Bladder microvascular endothelial cell (primary cell): ENCODE measurements at places on chromosomes 12 and 14. TPM values are rescaled to one million over a fixed set of nuclear protein-coding genes. Genes with fewer than 3 reads are reported as not detected.

The PRB2 gene
- not detected in 2 replicates for total RNA-seq

The TMPRSS12 gene
- total RNA-seq = not detected in 2 replicates

The CD27 gene
- not detected in 2 replicates for total RNA-seq

The DACT1 gene
- total RNA-seq = 0.13 and 0.32 TPM in 2 replicates

The SIX6 gene
- total RNA-seq = not detected in 2 replicates

The CBLN3 gene
- total RNA-seq = 1.5 and 3.0 TPM in 2 replicates

The PTGER2 gene
- under 0.01 and 0.06 TPM in 2 replicates for total RNA-seq

The ADCY6 gene
- total RNA-seq = 24.1 and 66.6 TPM in 2 replicates

The ERP27 gene
- total RNA-seq = under 0.01 and 0.06 TPM in 2 replicates

The CLEC9A gene
- not detected in 2 replicates for total RNA-seq

The OXA1L gene
- 46.9 and 59.7 TPM in 2 replicates for total RNA-seq

The CPM gene
- total RNA-seq = 1.1 and 2.9 TPM in 2 replicates

The TMEM229B gene
- 0.94 and 0.97 TPM in 2 replicates for total RNA-seq

The SCYL2 gene
- 27.7 and 40.8 TPM in 2 replicates for total RNA-seq
